ENCODE measurements at places on chromosomes 4 and X.

DNA sequence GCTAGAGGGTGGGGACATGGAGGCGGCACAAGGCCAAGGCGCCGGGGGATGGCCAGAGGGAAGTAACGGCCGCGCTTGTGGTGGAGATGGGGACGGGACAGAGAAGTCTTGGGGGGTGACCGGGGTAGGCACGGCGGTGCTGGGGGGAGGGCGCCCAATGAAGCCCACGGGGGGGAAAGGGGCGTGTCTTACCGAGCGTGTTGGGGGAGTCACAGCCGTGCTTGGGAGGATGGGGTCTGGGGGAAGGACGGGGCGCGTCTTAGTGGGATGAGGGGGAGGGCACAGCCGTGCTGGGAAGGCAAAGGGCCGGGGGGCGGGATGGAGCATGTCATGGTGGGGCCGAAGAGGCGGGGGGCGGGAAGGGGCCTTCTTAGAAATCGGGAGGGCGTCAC lies 952 bp downstream of the ARSD start:
- DNase-seq = no peak

GRCh38 chr4:98203332-98204235 lies 57.6 kb upstream of the RAP1GDS1 start:
- DNase-seq = no peak

DNA sequence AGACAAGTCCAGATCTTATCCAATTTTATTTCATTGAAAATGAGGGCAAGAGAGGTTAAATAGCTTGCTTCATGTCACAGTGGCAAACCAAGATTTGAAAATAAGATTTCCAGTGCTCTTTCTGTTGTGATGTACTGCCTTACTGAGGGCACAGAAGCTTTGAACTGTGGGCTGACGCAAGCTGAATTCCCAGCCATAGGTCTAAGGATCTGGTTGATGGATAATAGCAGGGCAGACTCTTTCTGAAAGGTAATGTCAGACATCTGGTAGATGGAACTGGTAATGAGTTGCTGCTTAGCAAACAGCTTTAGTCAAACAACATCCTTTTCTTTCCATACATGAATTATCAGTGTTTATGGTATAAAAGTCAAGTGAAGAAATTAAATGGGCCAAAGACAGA lies 193.9 kb upstream of the RASGEF1B start:
- no peak for DNase-seq

- no peak for DNase-seq
Observed at GRCh38 chrX:99445336-99445735, 964.7 kb downstream of the PCDH19 start.

- no peak for DNase-seq
Observed at GRCh38 chrX:46577221-46578005, 3.8 kb downstream of the CHST7 start.

GRCh38 chr4:158821228-158821971 lies 52.6 kb downstream of the FNIP2 start:
- no peak for DNase-seq

GRCh38 chr4:36053930-36054329 lies 190.4 kb downstream of the ARAP2 start:
- no peak for DNase-seq

DNA sequence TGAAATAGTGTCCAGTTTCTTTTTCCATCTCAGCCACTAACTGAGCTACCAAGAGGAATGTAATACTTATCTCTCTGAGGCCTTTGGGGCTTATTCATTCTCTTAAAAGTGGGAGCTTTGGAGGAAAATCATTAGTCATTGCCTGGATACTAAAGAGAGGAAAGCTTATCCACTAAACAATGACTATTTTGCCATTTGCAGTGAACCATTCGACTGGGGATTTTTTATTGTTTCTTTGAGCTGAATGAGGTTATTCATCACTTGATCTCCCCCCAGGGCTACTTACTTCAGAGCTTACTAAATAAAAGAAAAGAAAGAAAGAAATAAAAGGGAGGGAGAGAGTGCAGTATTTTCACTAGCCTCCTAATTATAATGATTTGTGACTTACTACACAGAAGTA lies 1329.5 kb upstream of the TENM3 start:
- no peak for DNase-seq

DNA sequence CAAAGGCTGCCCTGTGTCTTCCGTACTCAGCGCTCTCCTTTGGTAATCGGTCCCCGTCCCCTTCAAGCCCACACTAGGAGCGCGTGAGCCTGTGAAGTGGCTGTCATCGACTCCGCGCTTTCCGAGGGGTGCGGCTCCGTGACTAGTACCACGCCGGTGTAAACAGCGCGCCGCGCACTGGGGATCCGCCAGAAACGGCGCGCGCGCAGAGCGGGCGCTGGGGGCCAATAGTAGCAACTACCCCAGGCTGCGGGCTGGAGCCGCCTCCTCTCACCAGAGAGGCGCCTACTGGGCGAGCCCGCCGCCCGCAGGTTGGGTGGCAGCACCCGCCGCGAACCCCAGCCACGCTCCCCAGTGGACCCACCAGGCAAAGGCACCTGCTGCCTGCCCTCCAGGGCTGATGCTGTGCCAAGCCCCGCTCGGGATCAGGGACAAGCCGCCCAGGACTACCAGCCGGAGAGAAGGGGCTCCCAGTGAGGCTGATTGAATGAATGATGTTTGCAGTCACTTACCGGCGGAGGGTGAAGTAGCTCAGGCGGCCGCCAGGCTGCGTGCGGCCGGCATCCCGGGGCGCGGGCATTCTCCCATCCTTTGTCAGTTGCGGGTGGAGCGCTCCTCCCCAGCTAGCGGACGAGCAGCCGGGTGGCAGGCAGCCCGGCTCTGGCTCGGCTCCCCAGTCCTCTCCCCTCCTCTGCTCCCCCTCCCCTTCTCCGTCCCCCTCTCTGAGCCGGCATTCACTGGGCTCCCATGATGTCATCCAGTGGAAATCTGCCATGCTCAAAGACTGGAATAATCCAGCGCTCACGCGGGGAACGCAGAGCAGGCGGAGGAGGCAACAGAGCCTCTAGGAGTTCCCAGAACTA lies 370.3 kb upstream of the SMIM31 start:
- DNase-seq = peak; percentile 1

- no peak for DNase-seq
Observed at GRCh38 chr4:137390707-137391106, 141.6 kb downstream of the PCDH18 start.

DNA sequence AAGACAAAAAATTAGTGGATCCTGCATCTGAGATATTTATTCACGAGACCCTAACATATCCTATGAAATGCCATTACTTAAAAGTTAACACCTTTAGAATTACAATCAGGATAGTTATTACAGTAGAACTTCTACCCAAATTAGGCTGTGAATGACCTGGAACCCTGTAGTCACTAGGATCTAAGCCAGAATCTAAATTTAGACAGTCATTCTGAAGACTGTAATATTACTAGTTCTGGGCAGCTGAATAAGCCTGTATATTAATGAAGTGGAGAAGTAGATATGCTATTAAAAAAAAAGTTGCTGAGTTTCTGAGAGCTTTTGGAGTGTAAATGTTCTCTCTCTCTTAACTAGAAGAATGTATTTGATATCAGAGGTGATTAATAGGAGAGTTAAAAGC lies 67.0 kb downstream of the FAM13A start:
- DNase-seq = no peak

DNA sequence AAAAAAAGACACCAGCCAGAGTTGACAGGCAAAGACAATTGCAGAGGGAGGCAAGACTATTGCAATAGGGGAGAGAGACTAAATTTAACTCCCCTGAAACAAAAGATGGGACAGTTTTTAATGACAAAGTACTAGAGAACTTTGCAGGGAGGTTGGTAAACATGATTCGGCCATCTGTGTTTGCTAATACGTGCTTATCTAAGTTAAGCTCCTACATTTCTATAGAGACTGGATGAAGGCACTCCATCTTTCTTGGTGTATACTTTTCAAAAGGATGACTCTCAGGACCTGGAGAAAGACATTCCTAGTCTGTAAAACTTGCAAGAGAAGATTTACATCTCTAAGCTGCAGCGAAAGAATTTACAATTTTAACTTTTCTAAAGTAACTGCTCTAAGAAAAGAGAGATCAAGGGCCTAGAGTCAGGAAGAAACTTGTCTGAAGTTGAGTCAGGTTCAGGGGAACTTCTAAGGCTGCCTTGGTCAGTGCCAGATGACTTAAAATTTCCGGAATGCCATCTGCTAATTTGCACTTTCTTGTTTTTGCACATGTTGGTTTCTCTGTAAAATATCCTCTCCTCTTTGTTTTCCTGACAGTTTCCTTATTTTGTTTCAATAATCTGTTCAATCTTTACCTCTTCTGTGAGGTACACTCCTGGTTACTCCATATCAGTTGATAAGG lies 10.6 kb downstream of the ADAM29 start:
- DNase-seq = no peak

DNA sequence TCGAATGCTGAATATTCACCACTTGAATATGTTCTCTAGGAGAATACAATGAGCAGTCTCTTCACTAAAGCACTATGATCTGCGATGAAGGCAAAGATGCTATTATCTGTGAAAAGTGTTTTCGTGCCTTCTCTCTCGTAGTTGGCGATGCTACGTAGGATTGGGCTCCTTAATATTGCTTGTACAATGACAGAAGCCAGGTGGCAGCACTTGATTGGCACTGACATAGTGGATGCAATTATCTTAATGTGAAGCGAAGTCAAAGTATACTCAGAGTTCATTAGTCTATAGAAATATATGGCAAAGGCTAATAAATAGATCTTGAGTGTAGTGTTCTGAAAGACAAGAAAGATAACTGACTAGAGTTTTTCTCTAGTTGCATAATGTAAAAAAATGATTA lies 1135.7 kb upstream of the AGA start:
- DNase-seq = no peak

- no peak for DNase-seq
Observed at GRCh38 chr4:105619188-105619931, 66.9 kb downstream of the ARHGEF38 start.

GRCh38 chrX:37873220-37873619 lies 25.8 kb upstream of the DYNLT3 start:
- DNase-seq = no peak

DNA sequence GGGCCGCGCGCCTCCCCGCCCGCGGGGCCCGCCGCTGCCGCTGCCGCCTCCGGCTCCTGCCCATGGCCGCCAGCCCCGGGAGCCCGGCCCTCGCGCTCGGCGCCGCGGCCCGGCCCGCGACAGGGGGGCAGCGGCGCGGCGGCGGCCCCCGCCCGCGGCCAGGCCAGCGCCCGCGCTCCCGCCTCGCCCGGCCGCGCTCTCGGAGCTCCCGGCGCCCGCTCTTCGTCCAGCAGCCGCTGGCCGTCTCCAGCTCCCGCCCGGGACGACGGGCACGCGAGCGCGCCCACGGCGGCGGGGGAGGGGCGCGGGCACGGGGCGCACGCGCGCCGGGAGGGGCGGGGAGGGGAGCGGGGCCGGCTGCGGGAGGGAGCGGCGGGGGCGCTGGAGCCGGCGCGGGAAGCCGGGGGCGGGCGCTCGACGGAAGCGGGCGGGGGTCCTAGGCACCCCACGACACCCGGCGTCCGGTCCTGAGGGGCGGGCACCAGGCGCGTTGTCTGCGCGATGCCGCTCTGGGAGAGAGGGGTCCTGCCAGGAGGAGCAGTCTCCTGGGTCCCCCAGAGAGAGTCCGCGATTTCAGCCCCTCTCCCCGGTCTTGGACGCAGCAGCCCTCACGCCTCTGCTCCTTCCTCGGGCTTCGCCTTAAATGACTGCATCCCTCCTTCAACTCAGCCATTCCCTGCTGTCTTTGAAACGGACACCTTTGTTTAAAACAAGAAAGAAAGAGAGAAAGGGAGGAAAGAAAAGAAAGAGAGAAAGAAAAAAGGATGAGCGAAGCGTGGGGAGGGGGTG lies 490 bp upstream of the PDZD4 start:
- no peak for DNase-seq

GRCh38 chr4:28225050-28225449 lies 1364.4 kb downstream of the STIM2 start:
- no peak for DNase-seq

- peak; percentile 45 for DNase-seq
Observed at GRCh38 chrX:74015379-74016019, 288.5 kb upstream of the ZCCHC13 start.

GRCh38 chr4:151407466-151408379 lies 1.3 kb upstream of the FHIP1A start:
- DNase-seq = no peak

DNA sequence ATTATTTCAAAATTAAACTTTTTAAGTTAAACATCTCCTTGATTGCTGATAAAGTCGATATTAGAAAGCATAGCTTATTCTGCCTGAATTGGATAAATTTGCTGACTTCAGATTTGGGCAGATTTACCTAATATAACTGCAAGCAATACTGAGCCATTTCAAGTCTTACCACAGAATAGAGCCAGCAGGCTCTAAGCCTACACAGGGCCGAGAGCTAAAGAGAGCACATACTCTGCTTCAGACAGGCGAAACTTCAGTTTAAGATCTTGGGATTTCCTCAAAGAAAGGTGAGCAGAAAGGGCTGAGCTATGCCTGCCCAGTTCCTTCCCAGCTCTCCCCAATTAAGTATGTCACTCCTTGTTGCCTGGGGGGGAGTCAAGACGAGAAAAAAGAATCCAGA lies 240.6 kb upstream of the NOCT start:
- no peak for DNase-seq

DNA sequence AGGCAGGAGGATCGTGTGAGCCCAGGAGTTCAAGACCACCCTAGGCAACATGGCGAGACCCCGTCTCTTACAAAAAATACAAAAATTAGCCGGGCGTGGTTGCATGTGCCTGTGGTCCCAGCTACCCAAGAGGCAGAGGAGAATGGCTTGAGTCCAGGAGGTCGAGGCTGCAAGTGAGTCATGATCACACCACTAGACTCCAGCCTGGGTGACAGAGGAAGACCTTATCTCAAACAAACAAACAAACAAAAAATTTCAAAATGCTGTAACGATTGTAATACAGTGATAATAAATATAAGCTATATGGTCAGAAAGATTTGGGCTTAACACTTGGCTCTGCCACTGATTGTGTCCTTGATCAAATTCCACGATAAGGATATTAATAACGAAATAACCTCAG lies 24.2 kb downstream of the SLC25A4 start:
- DNase-seq = no peak

GRCh38 chr4:94690851-94691254 lies 66.9 kb upstream of the BMPR1B start:
- DNase-seq = no peak

- no peak for DNase-seq
Observed at GRCh38 chr4:134668237-134668636, 466.6 kb upstream of the PABPC4L start.

Data from NCI-H2107 (cell line).